ENCODE measurements at places on chromosomes 3 and 15. TPM values are rescaled to one million over a fixed set of nuclear protein-coding genes. Genes with fewer than 3 reads are reported as not detected.

DNA sequence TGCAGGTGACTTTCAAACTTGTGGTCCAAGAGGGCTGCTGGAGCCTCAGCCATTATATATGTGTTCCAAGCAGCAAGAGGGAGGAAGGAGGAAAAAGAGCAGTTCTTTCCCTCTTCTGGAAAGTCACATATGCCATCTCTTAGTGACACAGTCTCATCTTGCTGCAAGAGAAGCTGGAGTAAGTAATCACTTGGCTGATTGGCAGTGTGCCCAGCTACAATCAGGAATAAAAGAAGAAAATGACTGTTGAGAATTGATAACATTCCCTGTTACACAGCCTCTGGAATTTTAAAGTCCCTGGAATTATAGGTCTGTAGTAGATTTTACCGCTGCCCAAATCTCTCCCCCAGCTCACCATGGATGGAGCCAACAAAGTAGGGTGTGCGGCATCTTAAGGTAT, 31.4 kb upstream of the LYZL4 start:
- no peak overlapping the region for H3K27ac ChIP-seq
- no peaks in the 10 kb centered on the region for H3K27me3 ChIP-seq
- no peaks in the 10 kb centered on the region for H3K4me1 ChIP-seq
- no peak for DNase-seq

TLR9 gene
- 0.89 TPM for total RNA-seq

LEKR1 gene
- total RNA-seq, result 0.43 TPM

CCR3 gene
- not detected for total RNA-seq

SEMA6D gene
- total RNA-seq, result not detected

RBM15B gene
- 13.5 TPM for total RNA-seq

RHOV gene
- total RNA-seq, result 0.22 TPM

RAB5A gene
- 46.4 TPM for total RNA-seq

DNA sequence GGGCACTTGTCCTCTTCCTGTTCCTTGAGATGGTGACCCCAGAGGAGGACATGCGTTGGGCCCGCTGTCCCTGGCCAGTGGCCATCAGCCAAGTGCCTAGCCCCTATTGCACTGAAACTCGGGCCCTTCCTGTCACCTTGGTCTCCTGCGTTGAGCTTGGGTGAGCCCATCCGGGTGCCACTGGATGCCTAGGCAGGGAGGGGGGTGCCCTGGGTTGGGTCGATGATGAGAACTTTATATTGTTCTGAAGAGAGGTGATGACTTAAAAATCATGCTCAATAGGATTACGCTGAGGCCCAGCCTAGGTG, 221.8 kb downstream of the SNRPN start:
- DNase-seq, result no peak
- H3K36me3 ChIP-seq, result peaks cover 3% of the 10 kb centered on the region
- no peaks in the 10 kb centered on the region for H3K27me3 ChIP-seq
- H3K27ac ChIP-seq, result no peak overlapping the region
- no peak overlapping the region for H3K4me3 ChIP-seq

- H3K4me3 ChIP-seq, result peak overlapping the region; percentile 97
- no peak for DNase-seq
- peak overlapping the region; percentile 77 for H3K27ac ChIP-seq
- peaks cover 56% of the 10 kb centered on the region for H3K4me1 ChIP-seq
- H3K36me3 ChIP-seq, result peaks cover 15% of the 10 kb centered on the region
These were observed 540 bp upstream of the RSRC1 start for GRCh38 chr3:158109295-158109803.

MUSTN1 gene
- total RNA-seq, result not detected
